ENCODE measurements at places on chromosomes 13 and 19.

DNA sequence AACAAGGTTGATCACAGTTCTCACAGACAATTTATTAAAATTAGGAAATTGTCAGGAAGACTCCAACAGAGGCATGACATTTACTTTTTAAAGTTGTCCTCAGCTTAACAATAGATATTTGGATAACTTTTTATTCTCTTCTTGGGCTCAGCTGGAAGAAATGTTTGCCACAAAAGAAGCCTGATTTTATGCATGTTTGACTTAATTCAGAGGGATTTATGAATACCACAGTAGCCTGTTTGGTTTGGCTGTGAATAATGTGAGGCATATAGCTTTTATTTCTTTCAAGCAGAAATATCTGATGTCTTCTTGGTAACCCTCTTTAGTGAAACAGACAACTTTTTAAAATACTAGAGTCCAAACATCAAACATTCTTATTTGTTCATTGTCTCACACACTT, 1464.5 kb upstream of the SLC10A2 start:
- no peak for DNase-seq

- DNase-seq, result no peak
Measured at GRCh38 chr13:37027639-37028038, 27.1 kb downstream of the EXOSC8 start.

GRCh38 chr13:106109391-106109791, 426.1 kb downstream of the EFNB2 start:
- DNase-seq, result no peak

DNA sequence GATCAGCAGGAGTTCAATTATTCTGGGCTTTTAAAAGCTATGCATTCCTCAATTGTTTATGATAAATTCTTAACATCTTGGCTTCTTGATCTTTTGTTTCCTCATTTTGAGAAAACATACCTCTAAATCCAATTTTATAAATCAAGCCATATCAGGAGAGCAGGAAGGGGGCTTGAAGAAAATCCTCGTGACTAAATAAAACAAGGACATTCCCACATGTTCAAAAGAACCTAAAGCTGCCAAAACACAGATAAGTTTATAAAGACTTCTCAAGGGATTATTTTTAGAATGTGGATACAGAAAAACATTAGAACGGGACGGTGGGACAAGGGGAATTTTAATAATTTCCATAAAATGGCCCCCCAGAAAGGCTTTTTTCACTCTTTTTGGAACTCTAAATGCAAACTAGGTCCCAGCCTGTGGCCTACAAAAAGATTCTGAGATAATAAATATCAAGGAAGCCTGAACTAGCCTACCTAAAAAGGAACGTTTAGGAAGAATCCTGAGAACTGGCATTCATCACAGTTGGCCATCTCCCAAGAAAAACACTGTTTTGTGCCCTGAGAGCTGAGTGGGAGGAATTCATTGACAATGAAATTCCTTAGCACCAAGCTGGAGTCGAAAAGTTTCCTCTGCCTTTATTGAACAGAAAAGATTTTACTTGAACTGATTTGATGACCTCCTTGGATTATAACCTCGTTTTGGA, 30.1 kb downstream of the ZAR1L start:
- no peak for DNase-seq

- DNase-seq, result no peak
Measured at GRCh38 chr19:45497791-45498190, 452 bp upstream of the PPM1N start.

- DNase-seq, result no peak
Measured at GRCh38 chr19:44476559-44477408, 23.5 kb downstream of the ZNF180 start.

DNA sequence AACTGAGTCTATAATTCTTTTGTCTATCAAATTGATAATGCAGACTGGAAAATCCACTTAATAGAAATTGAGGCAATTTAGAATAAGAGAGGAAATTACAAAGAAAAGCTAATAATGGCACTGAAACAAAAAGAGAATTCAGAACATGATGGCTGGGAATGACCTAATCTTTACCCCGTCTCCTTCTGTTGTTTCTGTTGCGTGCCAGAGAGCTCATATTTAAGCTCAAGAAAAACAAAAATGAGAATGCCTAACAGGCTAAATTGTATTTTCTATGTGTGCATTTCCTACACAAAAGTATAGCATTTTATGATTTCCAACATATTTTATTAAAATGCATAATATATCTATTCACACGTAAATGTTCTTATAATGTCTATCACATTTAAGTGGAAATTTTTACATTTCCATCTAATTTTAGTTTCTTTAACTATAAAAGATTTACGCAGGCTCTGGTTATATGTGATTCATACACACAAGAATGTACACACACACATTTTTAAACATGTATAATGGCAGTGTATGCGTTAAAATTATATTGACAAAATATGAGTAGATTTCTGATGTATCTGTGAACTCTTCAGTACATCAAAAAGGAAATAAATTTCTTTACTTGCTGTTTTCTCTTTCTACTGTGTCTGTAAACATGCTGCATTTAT, 432.3 kb downstream of the SLITRK6 start:
- DNase-seq, result no peak

DNA sequence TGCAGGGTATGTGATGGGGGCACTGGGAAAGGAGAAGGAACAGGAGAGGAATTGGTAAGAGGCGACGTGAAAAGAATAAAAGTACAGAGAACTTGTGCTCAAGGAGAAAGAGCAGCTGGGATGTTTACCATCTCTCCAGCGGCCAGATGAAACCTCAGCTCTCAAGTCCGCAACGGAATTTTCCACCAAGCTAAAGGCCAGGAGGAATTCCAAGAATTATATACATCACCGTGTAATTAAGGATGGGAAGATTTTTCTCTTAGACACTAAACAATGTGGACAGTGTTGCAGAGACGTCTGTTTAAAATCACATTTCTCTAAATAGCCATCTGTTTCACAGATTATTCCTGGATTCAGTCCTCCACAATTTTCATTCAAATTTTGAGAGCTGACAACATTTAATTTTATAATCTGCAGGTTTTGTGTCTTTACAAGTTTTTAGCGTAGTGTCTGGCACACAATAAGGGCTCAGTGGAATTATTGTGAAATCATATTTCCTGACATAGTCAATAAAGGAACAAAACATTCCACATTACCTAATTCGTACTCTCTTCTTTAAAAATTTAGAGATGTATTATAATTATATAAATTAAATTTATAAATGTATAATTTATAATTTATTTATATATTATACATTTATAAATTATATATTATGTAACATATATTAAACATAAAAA, 23.0 kb upstream of the USP29 start:
- no peak for DNase-seq
